NCI-H2029 (cell line): ENCODE measurements at places on chromosomes 2 and 18.

DNA sequence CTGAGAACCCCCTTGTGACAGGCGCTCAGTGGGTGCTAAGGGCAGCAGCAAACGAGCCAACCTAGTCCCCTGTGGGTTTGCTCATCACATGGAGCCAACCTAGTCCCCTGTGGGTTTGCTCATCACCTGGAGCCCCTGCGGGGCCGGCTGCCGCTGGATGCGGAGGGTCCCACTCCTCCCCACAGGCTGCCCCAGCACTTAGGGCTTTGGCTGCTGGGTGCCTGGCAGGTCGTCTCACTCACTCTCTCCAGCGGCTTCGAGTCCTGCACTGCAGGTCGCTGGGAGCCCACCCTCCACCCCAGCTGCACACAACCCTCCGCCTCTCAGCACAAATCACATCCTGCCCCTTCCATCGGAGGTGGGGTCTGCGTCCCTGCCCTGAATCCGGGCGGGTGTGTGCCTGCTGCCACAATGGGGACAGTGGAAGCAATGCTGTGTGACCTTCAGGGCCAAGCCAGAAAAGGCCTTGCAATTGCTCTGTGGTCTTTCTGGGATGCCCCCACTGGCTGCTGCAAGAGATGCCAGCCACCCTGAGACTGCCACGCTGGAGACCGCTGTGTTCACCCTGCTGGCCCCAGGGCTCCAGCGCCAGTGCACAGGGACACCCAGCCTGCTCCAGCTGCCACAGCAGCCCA lies 248.1 kb upstream of the SALL3 start:
- DNase-seq: no peak

DNA sequence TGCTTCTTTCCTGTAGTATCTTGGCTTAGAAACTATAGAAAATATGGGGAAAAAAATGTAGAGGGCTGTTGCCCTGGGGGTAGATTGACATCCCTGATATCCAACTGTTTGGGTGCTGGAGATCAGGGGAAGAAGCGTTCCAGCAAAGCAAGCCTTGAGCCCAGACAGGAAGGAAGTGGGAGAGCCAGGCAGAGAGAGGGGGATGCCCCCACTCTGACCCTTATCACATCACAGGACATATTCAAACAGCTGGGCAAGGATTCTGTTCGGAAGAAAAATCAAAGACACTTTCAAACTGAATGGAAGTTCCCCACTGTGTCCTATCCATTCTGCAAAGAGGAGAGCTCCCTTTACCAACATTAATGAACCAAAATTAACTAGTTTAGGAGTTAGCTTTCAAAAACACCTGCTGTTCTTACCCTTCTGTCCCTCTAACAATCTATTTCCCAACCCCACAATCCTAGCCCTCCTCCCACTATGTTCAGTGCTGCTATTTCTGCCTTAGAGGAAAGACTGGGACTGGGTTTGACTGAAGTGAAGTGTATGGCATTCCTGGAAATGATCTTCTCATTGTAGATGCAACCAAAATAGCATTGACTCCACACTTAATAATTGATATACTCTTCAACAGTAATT lies 16.9 kb upstream of the KCNG3 start:
- DNase-seq: no peak

- no peak for DNase-seq
These were observed 77.0 kb upstream of the UBXN4 start for GRCh38 chr2:135664623-135665068.

DNA sequence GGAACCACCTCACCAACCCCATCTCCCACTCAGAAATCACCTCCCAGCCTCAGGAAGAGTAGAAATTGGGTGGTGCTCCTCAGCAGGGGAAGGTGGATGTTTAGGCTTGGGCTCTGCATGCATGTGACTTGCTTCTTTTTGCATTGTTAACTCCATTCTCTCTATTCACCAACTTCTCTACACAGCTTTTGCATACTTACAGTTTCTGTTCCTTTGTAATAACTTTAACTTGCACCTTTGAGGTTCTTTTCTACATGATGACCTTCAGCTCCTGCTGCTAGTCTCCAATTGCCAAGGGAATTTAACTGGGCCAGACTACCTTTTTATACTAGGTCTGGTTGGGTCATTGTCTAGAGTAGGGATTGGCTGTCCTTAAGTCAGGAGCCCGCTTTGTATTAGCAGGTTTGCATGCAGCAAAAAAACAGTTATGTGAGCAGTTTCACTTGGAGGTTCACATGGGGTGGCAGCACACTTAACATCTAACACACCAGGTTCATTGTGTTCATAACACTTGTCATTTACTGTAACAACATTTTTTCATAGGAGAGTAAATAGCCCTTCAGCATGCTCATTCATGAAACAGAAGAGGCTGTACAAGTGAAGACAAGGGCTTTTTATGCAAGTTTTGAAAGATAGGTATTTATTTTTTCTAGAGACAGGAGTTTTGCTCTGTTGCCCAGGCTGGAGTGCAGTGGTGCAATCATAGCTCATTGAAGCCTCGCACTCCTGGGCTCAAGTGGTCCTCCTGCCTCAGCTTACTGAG lies 12.0 kb downstream of the MRPL35 start:
- DNase-seq: peak; percentile 20

DNA sequence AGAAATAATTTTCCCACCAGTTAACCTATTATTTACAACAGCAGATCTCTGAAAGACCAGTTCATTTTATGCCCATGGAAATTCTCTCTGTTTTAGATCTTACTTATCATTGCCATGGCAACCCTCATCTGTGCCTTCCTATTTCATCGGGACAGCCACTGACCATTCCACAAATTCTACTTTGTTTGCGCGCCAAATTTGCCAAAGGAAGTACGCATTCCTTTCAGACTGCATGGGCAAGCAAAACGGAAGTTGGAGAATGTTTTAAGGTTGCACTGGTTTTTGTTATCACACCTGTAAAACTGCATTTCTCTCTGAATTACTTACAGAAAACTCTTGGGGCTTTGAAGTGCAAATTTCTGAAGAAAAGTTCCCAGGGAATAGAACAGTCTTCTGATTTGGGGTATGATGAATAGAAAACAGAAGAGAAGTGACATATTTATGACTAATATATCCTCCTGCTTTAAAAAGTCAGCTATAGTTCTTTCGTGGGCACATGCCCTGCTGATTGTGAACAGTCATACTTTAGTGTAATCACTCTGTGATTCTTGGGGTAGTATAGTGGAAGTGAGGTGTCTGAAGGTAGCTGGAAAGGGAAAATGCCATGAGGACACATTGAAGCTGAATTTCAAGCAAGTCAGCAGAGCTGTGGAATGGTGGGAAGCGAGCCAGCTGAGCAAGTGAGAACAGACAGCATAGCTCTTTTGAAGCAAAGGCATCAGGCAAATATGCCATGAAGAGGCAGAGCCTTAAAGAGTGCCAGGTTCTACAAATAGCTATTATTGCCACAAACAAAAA lies 20.9 kb downstream of the NETO1 start:
- no peak for DNase-seq

DNA sequence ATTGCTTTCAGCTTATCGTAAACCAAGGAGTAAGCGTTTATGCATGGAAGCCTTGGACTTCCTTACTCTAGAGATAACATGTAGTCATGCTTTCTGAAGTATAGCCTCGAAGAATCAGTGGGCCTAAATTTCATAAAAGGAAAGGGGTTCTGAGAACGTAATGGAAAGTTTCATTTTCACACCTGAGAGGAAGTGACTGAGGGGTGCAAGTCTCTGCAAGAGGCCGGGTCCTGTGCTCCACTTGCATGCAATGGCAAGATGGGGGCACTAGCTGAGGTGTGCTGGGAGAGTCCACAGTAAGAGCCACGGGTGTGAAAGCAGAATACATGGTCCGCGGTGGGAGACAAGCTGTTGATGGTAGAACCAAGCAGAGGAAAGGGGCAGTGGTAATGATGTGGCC lies 36.5 kb upstream of the C1D start:
- DNase-seq: no peak

DNA sequence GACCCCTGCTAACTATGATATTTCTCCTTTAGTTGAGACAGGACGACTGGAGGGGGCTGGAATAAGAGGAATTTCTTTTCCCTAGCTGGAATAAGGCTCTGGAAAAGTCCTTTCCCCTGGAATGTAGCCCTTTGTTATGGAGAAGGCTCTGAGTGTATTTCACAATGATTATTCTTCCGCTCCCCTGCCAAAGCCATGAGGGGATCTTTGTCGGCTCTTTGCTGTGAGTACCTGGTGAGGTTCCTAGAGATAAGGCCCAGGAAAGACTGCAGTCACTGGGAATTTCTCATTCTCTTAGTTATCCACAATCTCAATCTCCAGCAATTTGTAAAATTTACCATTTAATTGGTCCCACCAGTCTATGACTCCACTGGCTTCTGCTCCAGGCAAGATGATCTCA lies 340.2 kb upstream of the HNRNPA3 start:
- DNase-seq: no peak

GRCh38 chr2:97760480-97761049 lies 47.2 kb downstream of the ZAP70 start:
- DNase-seq: no peak

- DNase-seq: no peak
These were observed 64.0 kb upstream of the YWHAQ start for GRCh38 chr2:9694661-9695234.

GRCh38 chr2:138364554-138365162 lies 136.9 kb upstream of the SPOPL start:
- DNase-seq: no peak

- DNase-seq: peak; percentile 43
These were observed 79.8 kb upstream of the LRPPRC start for GRCh38 chr2:44075541-44075940.

GRCh38 chr18:45373286-45373880 lies 241.9 kb upstream of the SLC14A2 start:
- DNase-seq: no peak

DNA sequence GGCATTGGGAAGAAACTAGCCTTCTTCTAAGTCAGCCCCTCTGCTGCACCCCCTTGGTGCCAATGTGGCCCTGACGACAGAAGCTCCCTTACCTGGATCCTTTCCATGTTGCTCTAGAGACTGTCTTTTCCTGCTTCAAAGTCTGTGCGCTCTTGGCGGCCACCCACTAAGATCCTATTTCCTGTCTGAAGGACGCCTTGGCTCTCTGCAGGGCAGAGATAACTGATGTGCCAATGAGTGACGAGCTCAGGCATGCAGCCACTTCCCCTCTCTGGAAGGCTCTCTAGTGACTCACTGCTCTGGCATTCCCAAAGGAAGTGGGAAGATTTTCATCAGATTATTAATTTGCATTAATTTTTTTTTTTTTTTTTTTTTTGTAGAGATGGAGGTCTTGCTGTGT lies 273.5 kb downstream of the CDH20 start:
- no peak for DNase-seq

GRCh38 chr2:20620271-20620681 lies 30.6 kb downstream of the HS1BP3 start:
- no peak for DNase-seq

DNA sequence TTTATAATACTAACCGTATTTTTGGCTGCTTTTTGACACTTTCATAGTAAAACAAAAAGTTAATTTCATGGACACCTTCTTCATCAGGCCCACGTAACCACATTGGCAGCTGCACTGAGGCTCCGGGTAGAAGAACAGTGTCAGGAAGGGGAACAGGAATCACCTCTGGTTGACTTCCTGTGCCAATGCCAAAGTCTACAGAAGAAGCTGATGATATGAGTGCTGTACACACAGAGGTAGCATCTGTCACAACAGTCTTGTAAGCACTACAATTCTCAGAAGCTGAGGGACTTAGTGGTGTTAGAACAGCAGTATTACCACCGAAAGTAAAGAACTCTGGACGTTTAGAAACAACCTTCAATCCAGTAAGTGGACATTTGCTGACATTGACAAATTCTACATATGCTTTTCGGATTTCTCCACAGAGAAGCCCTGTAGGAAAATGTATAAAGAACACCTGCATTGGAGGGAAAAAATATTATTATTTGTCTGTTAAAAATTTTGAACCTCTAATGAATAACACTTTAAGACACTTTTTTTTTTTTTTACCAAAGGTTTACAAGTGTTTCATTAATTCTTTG lies 85.3 kb downstream of the TRAPPC8 start:
- DNase-seq: no peak

DNA sequence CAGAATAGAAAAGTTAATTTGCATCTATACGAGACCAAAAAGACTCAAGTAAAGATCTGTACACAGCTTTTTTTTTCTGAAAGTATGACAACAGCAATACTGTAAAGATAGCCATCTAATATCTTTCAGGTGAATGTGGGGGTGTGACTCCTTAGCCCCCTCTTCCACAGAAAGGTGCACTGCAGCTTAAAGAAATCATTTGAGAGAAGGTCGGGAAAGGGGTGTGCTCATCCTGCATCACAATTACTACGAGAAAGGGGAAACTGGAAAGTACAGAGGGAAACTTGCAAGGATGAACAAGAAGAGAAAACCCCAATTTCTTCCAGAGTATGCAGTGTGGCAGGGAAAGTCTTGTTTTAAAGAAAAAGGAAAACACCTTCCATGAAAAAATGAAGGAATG lies 255.6 kb downstream of the CCDC178 start:
- DNase-seq: no peak

DNA sequence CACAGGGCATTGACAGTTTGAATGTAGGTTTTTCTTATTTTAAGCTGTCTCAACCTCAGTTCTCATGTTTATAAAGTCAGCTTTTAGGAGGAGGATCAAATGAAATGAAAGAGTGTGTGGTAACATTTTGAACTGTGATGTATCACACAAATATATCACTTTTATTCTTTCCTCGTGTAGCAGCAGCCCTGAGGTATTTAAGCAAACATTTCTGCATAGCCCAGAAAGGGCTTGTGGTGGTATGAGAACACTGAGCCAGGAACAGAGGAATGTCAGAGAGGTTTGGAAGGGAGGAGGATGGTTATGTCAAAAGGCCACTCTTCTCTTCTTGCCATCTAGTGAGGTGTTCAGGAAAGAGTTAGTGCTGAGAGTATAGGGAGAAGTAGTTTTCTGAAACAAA lies 150.2 kb downstream of the PARD3B start:
- no peak for DNase-seq

DNA sequence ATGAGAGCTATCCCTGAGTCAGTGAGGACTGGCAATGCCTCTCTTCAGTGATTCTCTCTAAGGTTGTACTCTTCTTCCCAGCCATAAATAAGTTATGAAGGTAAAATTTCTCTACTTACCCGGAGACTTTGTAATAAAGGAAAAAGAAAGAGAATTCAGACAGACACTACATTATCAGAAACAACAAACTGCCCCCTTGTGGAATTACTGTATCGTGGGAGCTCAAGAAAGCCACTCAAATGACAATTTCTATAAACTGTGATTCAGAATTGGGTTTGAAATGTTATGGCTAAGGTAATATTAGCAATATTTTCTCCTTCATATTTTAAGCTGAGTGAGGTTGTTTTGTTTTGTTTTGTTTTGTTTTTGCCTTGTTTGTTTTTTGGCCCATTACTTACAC lies 155.8 kb upstream of the TANK start:
- no peak for DNase-seq

DNA sequence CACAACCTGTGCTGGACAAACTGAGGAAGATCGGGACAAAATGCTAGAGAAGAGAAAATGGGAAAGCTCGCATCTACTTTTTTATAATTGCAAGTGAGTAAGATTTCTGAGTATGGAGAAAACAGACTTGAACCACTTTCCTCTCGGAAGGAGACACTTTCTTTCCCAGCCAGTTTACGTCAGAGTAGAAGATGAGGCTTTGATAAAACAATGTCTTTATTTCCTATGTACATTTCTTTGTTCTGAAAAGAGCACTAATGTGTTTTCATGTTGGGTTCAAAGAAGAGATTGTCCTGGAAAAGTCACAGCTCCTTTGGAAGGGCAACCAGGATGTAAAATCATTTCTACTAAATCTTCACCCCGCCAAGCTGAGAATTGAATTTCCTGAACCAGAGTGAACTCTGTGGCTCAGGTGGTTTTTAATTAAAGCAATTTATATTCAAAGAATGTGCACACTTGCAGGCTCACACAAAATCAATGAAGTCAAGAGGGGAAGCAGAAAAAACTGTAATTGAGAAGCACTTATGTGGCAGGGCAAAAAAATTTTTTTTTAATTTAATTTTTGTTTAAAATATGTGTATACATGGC lies 23.4 kb upstream of the ITGA6 start:
- no peak for DNase-seq
